ENCODE measurements at places on chromosomes 7 and 10.

DNA sequence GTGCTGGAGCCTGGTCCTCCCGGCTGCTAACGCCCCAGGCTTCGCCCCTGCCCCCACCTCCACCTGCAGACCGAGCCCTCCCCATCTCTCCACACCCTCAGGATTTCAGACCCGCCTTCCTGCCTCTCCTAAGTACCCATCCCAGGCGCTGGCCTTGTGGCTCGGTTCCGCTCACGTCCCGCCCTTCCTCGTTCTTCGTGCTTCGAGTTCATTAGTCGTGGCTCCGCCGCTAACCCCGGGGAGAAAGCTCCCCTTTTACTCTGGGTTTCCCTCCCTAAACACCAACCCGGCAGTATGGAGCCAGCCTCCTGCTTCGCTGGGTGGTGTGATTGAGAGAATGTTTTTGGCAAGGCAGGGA lies 11.2 kb downstream of the EMX2 start:
- DNase-seq = no peak

DNA sequence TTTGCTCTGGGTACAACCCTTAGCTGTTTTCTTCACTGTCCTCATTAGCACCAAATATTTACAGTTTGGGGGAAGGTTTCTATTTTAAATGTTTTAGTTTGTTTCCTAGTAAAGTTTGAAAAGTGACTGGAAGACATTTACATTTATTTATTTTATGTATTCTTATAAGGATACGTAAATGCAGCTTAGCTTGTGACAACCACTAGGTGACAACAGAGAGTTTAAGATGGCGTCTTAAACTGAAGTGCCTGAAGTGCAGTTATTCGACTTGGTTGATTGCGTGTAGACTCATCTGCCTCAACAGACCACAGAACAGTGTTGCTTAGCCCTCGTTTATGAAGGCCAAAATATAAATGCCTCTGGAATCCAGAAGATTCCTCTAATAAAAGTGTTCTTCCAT lies 378.2 kb upstream of the MYO3A start:
- peak; percentile 48 for DNase-seq

GRCh38 chr10:103021150-103021899 lies 103.2 kb downstream of the CNNM2 start:
- DNase-seq = peak; percentile 70

DNA sequence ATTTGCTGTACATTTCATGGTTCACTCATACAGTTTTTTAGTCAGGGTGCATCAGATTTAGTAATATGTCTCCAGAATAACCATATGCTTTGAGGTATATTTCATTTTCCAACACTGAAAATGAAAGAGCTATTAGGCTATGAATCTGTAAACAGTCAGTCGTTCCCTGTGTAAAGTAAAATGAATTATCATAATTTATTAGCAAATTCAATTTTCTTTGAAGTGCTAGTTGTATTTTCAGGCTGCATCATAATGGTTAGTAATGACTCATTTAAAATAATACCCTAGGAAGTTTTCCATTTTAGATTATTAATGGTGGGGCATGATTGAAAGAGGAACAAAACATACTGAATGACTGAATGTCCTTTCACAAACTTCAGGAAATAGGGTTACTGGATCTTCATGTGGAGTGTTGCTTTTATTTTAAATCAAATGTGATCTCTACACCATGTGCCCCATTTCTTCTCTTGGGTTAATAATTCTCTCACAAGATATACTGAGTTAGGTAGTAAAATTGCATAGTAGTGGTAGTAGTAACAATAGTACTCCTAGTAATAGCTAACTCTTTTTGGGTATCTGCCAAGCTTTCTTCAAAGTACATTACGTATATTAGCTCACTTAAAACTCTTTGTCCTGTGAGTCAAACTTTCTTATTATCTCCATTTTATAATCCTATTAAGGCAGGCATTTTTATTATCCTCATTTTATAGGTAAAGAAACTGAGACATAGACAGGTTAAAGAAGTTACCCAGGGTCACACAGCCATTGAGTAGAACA lies 476.5 kb downstream of the SUGCT start:
- no peak for DNase-seq

- DNase-seq = no peak
Observed at GRCh38 chr10:44607116-44607515, 222.2 kb upstream of the CXCL12 start.

- DNase-seq = no peak
Observed at GRCh38 chr10:5651388-5651764, 15.0 kb downstream of the ASB13 start.
